Adipocyte (in vitro differentiated cells): ENCODE measurements at places on chromosomes 5 and 9.
A peak's percentile ranks its signal among the peaks of the same experiment; 100 is the strongest.

GRCh38 chr5:176735383-176736265 is 74.7 kb upstream of the UNC5A start:
- DNase-seq, result no peak

DNA sequence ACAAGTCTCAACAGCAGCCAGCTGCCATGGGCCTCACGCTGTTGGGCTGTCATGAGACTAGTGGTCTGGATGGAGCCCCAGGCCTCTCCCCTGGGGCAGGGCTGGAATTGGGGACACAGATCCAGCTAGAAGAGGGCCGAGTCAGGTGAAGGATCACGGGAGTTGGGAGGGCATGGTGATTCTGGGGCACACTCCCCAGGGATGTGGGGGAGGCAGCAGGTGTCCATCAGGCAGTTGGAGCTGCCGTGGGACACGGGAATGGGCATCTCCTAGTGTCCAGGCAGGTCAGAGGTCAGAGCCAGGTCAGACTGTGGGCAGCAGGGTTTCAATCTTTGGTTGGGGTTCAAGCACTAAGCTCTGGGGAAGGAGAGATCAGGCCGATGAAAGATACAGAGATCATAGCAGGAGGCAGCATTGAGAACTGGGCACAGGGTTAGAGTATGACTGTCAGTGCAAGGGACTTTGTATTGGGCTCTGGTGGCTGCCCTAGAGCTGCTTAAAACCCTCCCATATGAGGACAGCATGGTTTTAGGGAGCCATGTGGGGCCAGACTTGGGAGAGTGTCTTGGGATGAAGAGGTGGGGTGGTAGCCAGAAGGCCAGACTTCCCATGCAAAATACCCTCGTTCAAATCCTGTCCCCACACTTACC is 59.2 kb downstream of the ARHGEF37 start:
- no peak for DNase-seq

DNA sequence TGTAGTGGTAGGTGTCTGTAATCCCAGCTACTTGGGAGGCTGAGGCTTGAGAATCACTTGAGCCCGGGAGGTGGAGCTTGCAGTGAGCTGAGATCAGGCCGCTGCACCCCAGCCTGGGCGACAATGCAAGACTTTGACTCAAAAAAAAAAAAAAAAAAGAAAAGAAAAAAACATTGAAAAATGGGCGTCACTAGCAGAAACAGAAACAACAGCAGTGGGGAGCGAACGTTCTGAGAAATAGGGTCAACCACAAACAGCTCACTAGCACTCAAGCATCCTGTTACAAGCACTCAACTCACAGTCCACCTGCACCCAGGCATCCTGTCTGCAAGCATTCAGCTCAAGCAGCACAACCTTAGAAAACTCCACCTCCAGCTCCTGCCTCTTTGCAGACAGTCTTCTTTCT is 17.2 kb downstream of the TRIM14 start:
- DNase-seq, result no peak

- DNase-seq, result peak; percentile 60
These were observed 25.8 kb downstream of the FPGS start for GRCh38 chr9:127828262-127829031.

DNA sequence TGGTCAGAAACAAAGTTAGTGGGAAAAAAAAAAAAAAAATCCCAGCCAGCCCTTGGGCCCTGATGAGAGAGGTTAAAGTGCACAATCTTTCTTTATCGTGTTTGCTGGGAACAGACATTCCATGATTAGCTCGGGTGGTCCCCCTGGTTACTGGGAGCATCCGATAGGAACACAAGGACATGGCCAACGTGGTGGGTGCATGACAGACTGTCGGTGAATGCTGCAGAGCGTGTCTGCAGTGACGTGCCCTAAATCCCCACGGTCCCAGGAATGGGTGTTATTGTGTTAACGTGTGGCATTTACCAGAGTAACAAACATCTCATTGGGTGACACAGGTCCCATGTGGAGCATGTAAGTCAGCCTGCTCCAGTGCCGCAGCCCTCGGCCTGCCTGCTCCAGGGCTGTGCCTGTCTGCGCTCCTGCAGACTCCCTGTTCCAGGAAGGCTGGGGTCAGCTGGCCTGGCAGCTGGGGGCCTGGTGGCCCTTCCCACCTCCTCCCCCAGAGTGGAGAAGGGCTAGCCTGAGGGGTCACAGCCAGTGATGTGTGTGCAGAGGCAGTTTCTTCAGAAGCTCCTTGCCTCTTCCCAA is 34.3 kb upstream of the TBC1D2 start:
- DNase-seq, result no peak

- no peak for DNase-seq
These were observed 10.3 kb downstream of the BAG1 start for GRCh38 chr9:33254211-33254610.

DNA sequence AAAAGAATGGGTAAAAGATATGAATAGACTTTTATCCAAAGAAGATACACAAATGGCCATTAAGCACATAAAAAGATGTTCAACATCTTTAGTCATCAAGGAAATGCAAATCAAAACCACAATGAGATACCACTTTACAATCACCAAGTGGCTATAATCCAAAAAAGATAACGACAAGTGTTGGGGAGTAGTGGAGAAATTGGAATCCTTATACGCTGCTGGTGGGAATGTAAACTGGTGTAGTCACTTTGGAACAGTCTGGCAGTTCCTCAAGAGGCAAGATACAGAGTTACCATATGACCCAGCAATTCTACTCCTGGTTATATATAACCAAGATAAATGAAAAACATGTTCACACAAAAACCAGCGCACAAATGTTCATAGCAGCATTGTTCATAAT is 234.9 kb downstream of the SPATA31D1 start:
- no peak for DNase-seq

DNA sequence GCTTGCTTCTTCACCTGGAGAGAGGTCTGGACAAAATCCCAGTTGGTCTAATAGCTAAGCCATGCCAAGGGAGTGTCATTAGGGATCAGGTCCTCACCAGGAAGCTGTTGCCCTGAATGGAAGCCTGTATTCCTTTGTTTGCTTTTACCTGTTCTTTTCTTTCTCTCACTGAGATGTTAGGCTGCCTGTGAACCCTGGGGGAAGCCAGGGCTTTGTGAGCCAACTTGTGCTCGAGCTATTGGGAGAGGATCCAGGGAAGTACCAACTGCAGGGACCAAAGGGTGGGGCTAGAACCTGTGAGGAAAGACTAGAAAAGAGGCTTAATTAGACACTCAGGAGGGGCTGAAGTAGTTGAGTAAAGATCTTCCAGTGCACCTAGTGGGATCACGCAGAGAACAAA is 451.2 kb upstream of the TLE4 start:
- no peak for DNase-seq

DNA sequence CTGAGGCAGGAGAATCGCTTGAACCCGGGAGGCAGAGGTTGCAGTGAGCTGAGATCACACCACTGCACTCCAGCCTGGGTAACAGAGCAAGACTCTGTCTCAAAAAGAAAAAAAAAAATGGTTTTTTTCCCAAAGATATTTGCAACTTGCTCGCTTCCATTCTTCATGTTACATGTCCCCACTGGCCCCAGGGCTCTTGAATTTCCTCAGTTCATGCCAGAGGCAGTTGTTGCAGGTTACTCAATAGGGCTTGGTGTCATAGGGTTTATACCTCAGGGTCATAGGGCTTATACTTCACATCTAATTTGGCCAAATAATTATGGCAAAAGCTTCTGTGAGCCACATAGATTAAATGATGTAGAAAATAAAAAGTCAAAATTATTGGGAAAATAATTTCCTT is 44.1 kb upstream of the KCNV2 start:
- no peak for DNase-seq

DNA sequence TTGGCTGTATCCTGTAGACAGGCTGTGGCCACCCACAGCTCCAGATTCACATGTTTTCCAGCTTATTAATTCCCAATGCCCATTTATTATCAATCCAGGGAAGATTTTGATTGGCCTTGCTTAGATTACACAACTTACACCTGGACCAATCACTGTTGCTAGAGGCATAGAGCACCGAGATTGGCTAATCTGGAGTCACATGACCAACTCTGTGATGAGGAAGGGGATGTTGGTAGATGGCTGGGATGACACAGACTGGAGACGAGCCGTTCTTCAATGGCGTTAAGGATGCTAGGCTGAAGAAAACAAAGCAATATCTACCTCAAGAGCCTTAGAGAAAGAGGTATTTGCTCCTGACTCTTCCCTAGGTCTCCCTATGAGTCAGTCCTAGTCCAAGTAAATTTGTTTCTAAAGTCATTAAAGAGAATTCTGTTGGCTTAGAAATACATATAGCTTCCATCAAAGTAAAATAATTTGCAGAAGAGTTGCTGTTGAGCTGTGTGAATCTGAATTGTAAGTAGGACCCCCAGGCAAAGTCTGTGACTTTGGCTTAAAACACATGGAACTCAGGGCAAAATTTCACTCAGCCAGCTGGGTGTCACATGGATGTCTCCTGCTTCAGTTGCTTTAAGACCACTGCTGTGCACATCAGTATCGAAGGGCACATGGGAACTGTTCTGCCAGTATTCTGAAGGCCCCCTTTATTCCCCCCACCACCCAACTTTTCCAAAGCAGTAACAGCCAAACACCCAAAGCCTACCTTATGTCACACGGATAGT is 326.4 kb upstream of the KLF4 start:
- no peak for DNase-seq

- DNase-seq, result peak; percentile 70
These were observed 29.5 kb downstream of the CCNH start for GRCh38 chr5:87383216-87383615.

GRCh38 chr5:23367874-23368273 is 139.5 kb upstream of the PRDM9 start:
- no peak for DNase-seq

- peak; percentile 92 for DNase-seq
These were observed 9.1 kb upstream of the RFK start for GRCh38 chr9:76403352-76403751.

GRCh38 chr5:67815455-67816391 is 399.8 kb upstream of the PIK3R1 start:
- DNase-seq, result peak; percentile 20

DNA sequence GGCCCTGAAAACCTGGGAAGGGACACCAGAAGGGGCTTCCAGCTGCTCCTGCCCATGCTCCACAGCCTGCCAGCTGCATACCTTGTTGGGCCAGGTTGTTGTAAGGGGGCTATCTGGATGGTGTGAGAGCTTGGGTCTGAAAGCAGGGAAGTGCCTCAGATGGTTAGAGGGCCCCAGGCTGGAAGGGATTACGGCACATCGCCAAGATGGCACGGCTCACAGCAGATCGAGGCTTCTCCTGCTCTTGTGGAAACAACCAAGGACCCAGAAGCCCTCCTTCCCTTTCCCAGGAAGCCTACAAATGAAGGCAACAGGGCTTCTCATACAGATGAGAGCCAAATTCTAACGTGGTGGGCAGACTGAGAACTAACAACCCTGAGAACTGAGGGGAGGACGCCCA is 121.7 kb upstream of the ADCY2 start:
- no peak for DNase-seq

GRCh38 chr5:176501333-176501732 is 35.9 kb downstream of the RNF44 start:
- DNase-seq, result peak; percentile 86

- DNase-seq, result peak; percentile 91
These were observed 2.1 kb upstream of the MLLT3 start for GRCh38 chr9:20624201-20625002.

GRCh38 chr9:113057193-113057592 is 669 bp upstream of the ZFP37 start:
- no peak for DNase-seq

DNA sequence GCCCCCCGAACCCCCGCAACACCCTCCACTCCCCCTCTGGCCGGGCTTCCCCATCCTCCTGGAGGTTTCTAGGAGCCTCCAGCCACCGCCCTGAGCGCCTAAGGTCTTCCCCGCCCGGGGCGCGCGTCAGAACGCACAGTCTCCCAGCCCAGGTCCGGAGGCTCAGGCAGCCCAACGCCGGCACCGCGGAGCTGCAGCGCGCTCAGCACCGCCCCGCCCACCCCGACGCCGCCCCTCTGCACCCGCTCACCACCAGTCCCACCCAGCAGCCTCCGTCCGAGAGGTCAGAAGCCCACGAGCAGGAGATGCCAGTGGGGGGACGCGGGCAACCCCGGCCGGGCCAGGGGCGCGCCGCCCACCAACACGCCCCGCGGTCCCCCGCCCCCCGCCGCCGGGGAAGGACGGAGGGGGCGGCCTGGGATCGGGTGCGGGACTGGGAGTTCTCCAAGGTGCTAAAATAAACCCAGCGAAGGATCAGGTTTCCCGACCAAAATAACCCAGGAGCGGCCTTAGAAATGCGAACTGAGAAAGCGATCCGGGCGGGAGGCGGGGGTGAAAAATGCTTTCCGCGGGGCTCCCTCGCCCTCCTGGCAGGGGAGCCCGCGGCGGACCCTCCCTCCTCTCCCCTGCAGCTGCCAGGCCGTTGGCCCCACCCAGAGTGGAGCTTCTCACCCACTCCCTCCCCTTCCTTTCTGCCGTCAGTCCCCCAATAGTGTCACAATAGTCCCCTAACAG is 6.5 kb upstream of the FAM78A start:
- peak; percentile 63 for DNase-seq

- DNase-seq, result peak; percentile 39
These were observed 199.8 kb downstream of the ZNF608 start for GRCh38 chr5:124546643-124547042.

- DNase-seq, result no peak
These were observed 130.2 kb upstream of the LMX1B start for GRCh38 chr9:126483468-126484073.

GRCh38 chr5:60538955-60539866 is 160.8 kb downstream of the DEPDC1B start:
- DNase-seq, result no peak

DNA sequence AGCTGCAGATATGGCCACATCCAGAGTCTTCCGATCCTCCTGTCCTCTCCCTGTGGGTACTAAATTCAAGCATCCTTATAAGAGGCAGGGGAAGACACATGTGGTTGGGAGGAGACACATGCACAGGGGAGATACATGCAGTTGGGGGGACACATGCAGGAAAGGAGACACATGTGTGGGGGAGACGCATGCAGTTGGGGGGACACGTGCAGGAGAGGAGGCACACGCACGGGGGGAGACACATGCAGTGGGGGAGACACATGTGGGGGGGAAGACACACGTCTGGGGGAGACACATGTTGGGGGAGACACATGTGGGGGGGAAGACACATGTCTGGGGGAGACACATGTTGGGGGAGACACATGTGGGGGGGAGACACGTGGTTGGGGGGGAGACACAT is 21.2 kb upstream of the OLFM1 start:
- no peak for DNase-seq

- DNase-seq, result no peak
These were observed 18.8 kb downstream of the NUP214 start for GRCh38 chr9:131144201-131144600.

- no peak for DNase-seq
These were observed 361.1 kb upstream of the KLF4 start for GRCh38 chr9:107850653-107851052.

- peak; percentile 65 for DNase-seq
These were observed 175.6 kb upstream of the NREP start for GRCh38 chr5:111932628-111933027.

GRCh38 chr5:170339780-170340167 is 42.2 kb upstream of the LCP2 start:
- no peak for DNase-seq

DNA sequence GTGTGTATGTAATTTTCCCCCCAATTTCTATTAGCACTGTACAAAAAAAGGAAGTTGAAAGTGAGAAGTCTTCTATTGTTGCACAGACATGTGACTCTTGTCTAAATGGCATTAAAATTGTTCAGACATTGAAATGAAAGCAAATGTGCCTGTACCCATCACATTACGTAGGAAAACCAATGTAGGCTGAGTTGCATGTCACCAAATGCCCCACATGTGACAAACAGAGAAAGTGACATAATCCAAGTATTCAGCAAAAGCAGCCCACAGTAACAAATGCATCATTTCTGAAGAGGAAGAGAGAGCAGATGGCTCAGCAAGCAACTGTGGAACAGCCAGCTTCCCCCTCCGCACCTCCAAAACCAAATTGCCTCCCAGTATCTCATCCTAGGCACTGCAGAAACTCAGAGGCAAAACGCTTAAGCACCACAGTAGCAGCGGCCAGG is 161.5 kb upstream of the NR4A3 start:
- no peak for DNase-seq
